ENCODE measurements at places on chromosomes 6 and 20. TPM values are rescaled to one million over a fixed set of nuclear protein-coding genes. Genes with fewer than 3 reads are reported as not detected.

DNA sequence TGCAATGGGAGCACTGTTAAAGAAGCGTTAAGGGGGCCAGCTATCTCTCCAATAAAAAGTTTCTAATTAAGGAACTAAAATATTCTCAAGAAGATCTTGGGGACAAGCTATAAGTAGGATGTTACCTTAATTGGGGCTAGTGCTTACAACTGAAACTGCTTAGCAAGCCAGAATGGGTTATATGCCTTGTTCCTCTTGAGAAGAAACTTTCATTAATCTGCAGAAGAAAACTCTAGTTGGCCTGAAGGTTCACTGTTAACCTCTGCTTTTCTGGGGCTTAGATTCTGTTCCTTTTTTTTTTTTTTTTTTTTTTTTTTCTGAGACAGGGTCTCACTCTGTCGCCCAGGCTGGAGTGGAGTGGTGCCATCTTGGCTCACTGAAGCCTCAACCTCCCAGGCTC, 82.2 kb downstream of the BACH2 start:
- DNase-seq: no peak

DNA sequence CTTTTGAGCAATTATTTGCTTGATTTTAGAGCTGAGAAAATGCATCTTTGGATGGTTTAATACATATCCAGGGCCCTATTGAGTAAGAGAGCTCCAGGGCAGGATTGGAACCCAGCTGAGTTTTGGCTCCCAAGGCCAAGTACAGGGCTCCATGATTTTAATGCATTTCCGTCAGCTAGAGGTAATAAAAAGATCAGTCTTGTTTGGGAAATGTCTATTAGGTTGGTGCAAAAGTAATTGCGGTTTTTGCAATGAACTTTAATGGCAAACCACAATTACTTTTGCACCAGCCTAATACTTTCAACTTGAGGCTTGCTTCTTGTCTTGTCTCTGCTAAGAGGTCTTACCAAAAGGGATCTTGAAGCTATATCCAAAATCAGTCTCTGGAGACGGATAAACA, 29.4 kb upstream of the CDH4 start:
- no peak for DNase-seq

DNA sequence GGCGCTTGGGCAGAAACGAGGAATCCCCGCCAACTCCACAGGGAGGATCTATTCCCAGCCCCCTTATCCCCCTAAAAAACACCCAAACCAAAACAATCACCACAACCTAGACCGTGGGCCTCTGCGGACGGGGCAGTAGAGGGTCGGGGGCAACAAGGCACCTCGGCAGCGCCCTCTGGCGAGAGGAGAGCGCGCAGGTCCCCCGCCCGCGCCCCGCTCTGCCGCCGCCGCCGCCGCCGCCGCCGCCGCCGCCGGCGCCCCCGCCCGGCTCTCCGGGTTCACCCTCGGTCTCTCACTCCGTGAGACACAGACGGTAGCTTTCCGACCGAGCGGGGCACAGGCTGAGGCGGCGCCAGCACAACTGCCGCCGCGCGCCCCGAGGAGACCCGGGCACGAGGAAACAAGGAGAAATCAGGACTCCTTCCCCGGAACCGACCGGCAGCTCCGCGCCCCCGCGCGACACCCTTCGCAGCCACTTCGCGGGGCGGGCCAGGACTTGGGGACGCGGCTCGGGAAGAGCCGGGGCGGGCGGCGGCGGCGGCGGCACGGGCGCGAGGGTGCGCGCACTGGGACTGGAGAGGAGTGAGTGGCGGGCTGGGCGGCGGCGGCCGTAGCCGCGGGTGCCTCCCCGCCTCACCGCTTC, at the start of gene SLC35F1:
Gene SLC35F1, plus strand, starts transcription at position 307 of the 643 bp plus-strand sequence.
- DNase-seq: peak; percentile 85

GRCh38 chr6:137744877-137745276, 122.2 kb upstream of the TNFAIP3 start:
- DNase-seq: no peak

DNA sequence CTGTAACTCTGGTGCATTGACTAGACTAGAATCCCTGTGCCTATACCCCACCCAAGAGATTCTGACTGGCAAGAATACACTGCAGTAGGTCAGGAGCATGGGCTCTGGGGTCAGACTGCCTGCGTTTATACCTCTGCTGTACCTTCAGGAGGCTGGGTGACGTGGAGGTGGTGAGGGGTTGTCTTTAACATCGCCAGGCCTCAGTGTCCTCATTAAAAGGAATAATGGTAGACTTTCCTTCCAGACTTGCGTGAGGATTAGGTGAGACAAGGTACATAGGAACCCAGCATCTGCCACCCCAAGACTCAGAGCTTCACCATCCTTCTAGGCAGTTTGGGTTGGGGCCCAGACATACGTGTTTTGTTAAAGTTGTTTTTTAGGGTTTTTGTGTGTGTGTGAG, 44.3 kb downstream of the TM9SF4 start:
- DNase-seq: no peak

GRCh38 chr6:56713254-56713672, 70.6 kb upstream of the DST start:
- DNase-seq: no peak

DNA sequence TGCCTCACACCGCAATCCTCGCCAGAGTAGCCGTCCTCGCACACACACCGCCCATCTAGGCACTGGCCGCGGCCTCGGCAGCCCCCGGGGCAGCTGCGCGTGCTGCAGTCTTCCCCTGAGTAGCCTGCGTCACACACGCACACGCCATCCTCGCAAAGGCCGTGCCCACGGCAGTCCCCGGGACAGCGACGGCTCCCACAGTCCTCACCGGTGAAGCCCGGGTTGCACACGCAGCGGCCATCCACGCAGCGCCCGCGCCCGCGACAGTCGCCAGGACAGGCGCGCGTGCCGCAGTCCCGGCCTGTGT, 13.1 kb downstream of the TNXB start:
- DNase-seq: no peak

DNA sequence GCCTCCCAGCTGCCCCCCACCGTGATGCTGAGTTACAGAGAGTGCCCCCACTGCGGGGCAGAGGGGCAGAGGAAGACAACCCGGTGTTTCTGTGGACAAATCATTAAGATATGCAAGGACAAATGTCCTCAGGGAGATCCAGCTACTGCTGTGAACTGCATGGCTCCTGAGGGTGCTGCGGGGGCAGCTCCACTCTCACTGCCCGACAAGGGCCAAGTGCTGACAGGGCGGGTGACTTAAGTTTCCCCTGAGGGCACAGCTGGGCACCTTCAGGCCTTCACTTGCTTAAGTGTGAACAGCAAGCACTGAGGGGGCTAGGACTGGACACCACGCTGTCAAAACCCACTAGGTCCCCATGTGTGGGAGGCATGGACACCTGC, 26.2 kb upstream of the TCFL5 start:
- DNase-seq: no peak

DNA sequence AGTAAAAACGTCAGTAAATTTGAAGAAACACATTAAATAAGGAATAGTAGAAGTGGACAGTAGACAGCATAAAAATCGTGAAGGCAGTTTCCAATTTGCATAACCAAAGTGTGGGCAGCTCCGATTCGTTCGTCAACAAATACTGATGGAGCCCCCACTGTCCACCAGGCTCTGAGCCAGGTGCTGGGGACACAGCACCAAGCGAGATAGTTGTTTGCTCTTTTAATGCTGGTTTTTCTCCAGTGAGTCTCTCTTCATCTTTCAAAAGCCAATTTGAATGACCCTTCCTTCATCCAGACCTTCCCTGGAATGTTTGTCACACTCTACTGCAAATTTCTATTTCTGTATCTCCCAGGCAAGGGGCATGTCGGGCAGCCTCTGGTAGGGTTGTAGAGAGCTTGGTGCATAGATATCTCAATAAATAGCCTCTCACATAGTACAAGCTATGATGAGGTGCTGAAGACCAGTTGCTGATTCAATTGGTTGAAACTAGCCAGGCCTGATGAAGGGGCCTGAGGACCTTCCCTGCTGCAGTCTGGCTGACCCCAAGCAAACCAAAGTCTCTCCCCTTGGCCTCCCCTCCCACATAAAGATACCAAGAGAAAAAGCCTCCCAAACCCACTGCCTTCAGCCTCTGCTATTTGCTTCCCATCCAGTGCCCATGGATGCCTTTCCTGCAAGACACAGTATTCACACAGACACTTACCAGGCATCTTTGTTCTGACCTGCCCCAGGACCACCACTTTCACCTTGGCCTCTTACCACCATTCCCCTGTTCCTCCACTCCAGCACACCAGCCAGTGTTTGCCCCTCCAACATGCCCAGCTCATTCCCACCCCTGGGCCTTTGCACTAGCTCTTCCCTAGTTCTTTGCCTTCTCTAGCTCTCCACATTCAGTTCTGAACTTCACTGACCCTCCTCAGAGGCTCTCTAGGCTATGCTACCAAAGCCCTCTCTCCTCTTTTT, 125.2 kb downstream of the CEBPB start:
- no peak for DNase-seq

DNA sequence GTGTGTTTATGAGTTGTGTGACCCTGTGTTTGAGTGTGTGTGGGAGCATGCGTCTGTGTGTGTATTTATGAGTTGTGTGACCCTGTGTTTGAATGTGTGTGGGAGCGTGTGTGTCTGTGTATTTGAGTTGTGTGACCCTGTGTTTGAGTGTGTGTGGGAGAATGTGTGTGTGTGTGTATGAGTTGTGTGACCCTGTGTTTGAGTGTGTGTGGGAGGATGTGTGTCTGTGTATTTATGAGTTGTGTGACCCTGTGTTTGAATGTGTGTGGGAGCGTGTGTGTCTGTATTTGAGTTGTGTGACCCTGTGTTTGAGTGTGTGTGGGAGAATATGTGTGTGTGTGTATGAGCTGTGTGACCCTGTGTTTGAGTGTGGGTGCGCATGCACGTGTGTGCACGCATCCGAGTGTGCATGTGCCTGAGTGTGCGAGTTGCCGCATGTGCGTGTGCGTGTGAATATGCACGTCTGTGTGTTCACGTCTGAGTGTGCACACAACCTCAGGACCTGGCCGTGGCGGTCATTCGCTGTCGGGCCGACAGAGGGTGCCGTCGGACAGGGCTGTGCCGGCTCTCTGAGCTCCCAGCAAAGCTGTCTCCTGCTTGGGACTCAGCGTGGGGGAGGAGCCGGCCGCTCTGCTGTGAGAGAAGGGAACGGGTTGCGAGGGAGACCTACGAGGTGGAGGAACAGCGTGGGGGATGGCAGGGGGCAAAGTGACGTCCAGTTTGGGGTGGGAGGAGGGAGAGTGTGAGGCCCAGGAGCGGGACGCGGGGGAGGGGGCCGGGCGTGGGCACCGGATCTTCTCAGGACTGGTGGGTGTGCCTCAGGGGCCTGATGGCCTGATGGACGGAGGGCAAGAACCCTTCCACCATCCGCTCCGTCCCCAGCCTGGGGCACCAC, 19.7 kb downstream of the SLC17A9 start:
- DNase-seq: peak; percentile 95

DNA sequence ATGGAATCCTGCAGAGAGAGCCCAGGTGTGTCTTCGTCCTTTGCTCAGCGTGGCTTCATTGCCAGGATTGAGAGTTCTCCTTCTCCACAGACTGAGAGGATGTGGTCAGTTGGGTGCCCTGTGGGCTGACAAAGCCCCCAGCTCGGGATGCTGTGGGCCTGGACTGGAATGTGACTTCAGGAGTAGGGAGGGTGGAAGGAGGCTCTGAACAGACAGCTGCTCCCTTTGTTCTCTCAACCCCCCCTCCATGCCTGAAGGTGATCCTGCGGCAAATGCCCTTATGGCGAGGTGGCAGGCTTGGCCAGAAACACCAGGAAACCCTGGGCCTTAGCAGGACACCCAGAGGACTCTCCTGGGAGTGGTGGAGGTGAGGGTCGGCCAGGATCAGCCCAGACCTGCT, 1.8 kb upstream of the CST5 start:
- no peak for DNase-seq

GRCh38 chr6:108437821-108438220, 122.9 kb upstream of the FOXO3 start:
- no peak for DNase-seq

- no peak for DNase-seq
These were observed 248.3 kb downstream of the ARID1B start for GRCh38 chr6:157025437-157025836.

GRCh38 chr6:14995966-14996602, 249.8 kb upstream of the JARID2 start:
- DNase-seq: no peak

DNA sequence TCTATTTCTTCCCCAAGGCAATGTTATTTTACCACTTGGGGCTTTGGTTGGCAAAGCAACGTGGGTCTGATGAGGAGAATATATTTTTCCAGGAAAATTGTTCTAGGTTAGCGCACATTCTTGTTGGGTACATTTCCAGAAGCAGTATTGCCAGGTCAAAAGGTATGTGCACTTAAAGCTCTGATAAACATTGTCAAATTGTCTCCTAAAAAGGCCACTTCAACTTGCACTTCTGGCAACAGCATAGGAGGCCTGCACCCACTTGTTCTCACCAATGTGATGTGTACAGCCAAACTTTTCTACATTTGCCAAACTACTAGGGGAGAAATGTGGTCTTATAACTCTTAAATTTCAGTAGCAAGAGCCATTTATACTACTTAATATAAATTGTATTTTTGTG, 197.5 kb upstream of the COL21A1 start:
- no peak for DNase-seq

GRCh38 chr20:11316244-11316643, 601.4 kb upstream of the BTBD3 start:
- DNase-seq: no peak

DNA sequence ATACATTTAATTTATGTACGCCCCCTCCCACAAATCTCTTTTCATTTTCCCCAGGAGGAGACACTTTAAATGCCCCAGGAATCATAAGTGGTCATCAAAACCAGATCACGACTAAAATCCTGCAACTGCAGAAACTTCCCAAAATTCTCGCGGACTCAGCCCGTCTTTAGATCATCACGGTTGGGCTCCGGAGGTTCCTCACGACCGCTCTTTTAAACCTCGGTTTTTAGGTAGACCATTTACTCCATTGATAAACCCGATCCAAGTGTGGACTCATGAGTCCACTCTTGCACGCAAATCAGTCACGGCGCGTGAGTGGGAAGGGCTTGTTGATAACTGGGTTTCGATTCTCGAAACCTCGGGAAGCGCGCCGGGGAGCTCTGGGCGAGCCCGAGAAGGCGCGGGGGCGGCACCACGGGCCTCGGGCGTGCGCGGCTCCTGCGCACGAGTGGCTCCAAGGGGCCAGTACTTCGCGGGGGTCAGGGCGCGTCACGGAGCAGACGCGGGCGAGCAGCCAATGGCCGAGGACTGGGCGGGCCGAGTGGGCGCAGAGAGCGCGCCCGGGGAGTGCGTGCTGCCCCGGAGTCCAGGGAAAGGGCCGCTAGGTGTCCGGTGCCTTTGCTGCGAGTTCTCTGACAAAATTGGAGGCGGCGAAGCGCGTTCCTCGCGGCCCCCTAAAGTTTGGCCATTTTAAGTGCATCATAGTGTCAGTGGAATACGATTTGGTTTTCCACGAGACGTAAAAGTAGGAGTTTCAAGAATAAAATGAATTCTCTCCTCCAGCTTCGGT, 635 bp upstream of the TENT5A start:
- peak; percentile 96 for DNase-seq

The FRMD1 gene
- 0.34 TPM for total RNA-seq

The NRN1 gene
- total RNA-seq: 0.21 TPM

The PEX7 gene
- total RNA-seq: 6.3 TPM

The SCGN gene
- total RNA-seq: not detected

The DNMT3B gene
- total RNA-seq: 2.9 TPM

The ZNFX1 gene
- 48.1 TPM for total RNA-seq

The MKKS gene
- total RNA-seq: 13.0 TPM
